Activated CD4-positive, alpha-beta memory T cell treated with anti-CD3 and anti-CD28 coated beads, Interleukin-2, amount 10 ng/mL, durations not matched to agents 7 days and 5 days (primary cell): ENCODE measurements at places on chromosomes 6 and 20. TPM values are rescaled to one million over a fixed set of nuclear protein-coding genes. Genes with fewer than 3 reads are reported as not detected.

- DNase-seq, result no peak
These were observed 1.3 kb upstream of the PTCRA start for GRCh38 chr6:42914546-42914945.

- DNase-seq, result no peak
These were observed 495.2 kb downstream of the RFPL4B start for GRCh38 chr6:112842330-112842685.

DNA sequence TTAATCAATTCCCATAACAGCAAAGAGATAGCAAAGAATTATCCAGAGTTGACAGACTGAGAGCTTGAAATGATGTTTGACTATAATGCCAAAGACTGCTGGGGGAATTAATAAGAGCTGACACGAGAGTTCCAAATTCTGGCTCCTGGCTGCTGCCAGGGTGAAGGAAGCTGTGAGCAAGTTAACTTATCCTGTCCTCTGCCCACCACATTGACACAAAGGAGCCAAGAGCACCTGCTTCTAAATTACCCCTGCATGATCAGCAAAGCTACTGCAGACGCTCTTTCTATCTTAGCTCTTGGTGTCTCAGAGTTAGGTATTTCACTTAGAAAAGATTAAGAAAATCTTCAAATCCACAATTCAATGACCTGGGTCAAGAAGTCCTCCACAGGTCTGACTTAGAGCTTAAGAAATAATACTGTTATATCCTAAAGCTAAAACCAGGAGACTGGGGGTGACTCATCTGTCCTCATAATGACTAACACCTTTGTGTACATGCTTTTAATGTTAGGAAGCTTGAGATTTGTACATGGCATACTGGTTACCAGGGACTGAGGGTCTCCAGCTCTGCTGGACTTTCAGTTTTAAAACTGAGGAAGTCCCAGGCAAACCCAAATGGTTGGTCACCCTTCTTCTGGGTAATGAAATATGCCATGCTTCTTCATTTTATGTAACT, 13.2 kb upstream of the FRK start:
- DNase-seq, result no peak

DNA sequence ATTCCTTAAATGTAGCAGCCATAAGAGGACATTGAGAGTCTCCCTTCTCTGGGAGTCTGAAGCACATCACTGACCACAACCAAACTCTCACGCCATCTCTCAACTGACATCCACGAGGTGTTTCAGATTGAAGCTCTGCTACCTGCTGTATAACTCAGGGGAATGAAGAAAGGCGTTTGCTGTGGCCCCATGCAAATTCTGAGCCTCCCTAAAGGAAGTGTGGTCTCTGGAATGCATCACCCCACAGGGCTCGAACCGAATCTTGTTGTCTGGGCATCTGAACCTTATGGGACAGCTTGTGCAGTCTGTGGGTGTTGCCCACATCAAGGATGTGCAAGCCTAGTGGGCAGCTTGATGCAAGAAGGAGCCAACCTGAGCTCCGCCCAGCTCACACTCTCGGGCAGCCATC, 10.9 kb downstream of the PMEPA1 start:
- DNase-seq, result no peak

The TFAP2D gene
- total RNA-seq, result not detected
